ENCODE measurements at places on chromosomes 2 and 18.

GRCh38 chr18:48036641-48037421, 106.4 kb upstream of the SMAD2 start:
- peak; percentile 68 for DNase-seq

DNA sequence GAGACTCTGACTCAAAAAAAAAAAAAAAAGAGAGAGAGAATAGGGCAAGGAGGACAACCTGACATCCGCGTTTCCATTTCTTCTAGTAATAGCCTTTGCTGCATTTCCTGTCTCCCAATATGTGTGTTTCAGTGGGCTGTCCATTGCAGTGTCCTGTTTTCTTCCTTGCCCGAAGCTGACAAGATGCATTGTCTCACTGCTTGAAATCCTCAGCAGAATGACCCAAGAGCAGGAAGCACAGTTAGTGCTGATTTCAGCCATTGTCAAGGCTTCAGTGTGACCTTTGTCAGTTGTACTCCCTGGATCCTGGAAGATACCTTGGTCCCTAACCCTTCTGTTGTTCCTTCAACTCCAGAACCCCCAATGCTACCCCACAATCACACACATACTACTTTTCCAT, 71.2 kb downstream of the SLC16A14 start:
- no peak for DNase-seq

GRCh38 chr2:64461271-64462058, 7.5 kb downstream of the LGALSL start:
- DNase-seq, result no peak

- DNase-seq, result no peak
These were observed 8.0 kb downstream of the ME2 start for GRCh38 chr18:50886929-50887328.
